Fibroblast of skin of left quadriceps (primary cell): ENCODE measurements at places on chromosomes 6 and 20.

DNA sequence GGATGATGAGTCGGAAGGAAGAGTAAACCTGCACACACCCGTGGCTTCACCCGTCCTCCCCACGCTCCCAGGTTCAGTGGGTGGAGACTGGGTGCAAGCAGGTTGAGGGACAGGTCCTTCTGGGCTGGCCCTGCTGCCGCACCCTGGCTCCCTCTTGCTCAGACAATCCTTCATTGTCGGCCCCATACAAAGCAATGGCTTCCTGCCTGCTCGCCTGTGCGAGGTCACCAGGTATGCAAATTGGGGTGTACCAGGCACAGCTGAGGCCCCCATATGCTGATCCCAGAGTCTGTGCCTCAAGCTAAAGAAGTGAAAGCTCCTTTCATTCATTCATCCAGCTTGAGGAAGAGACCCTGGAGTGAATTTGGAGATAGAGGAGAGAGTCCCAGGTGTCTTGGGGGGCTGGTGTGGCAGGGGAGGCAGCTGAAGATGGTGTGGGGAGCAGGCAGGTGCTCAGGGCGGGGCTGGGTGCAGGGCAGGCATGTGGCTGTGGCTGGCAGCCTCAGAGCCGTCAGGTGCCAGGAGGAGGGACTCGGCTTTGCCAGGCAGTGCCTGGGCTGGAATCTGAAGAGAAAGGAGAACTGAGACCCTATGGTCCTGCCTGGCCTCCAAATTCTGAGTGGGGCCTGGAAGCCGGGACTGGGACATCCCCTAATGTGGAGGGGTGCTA, 4.7 kb downstream of the SLCO4A1 start:
- DNase-seq = no peak

DNA sequence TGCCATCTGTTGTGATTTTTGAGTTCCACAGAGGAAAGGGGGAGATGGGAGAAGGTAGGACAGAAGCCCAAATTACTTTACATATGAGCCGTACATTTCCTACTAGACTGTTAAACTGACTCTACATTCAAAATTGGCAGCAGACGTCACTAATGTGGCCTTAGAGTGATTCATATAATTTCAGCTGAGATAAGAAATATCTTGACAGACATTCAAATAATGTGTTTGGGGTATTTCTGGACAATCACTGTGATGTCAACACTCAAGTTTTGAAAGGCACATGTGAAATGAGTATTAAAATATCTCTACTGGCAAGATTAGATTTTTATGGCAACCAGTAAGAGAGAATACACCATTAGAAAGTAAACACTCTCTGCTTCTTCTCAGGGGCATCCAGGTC, 104.0 kb downstream of the MTFR2 start:
- no peak for DNase-seq

GRCh38 chr20:25544734-25545133, 40.6 kb downstream of the NINL start:
- DNase-seq = no peak

- DNase-seq = no peak
Measured at GRCh38 chr6:168097221-168097620, 18.2 kb upstream of the FRMD1 start.

DNA sequence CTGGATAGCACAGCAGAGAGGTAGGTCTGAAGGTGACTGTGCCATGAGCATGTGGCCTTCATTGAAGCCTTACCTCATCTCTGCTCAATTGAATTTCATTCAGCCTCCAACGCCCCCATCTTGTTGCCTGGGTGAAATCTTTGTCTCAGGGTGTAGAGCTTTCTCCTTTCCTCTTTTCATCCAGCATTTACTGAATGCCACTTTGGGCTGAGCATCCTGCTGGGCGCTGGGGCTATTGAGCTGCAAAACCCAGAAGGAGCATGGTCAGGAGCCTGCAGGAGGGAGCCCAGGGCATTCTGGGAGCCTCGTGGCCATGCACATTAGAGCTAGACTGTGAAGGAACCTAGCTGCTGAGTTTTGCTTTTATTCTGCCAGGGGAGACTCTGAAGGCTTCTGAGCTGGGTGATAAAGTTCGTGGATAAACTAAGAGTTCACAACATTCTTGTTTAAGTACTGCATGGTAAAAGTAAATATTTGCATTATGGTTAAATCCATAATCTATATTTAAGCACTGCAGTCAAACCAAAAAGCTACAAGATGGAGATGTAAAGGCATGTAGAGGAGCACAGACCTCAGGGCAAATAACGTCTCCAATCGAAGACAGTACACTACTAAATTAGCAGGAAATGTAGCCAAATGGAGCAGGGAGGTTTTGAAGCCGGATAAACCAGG, 13.2 kb upstream of the ASXL1 start:
- DNase-seq = no peak

GRCh38 chr6:10847684-10848083, 9.3 kb upstream of the MAK start:
- DNase-seq = no peak

DNA sequence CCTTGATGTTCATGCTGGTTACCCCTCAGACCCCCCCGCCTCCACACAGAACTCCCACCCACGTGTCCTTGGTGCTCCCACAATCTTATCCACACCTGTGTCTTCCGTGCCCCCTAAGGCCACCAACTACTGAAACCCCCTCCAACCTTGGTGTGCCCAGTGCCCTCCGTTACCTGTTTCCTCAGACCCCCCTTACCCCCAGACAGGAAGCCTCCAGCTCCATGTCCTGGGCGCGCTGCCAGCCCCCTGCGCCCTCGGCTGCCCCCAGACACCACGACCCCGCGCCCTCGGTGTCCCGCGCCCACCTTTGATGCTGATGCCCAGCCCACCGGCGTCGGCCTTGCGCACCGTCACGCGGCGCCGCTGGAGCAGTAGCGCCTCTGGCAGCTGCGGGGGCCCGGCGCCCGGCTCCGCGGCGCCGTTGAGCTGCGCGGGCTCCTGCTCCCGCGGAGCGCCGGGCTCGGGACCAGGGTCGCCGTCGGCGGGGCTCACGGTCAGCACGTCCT, 504 bp downstream of the SNTA1 start:
- no peak for DNase-seq

DNA sequence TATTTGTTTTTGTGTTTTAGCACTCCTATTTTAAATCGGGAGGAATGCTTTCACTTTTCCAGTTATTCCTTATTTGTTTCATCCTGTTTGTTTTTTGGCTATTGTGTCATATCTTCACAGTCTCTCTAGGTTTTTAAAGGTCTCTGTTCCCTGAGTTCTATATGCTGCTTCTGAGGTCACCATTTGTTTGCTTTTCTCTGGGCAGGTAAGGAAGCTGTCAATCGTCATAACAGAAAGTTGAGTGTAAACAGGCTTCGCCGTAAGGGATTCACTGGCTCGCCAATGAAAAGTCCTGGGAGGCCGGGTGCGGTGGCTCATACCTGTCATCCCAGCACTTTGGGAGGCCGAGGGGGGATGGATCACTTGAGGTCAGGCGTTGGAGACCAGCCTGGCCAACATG, 48.7 kb upstream of the RPS6KA2 start:
- no peak for DNase-seq

DNA sequence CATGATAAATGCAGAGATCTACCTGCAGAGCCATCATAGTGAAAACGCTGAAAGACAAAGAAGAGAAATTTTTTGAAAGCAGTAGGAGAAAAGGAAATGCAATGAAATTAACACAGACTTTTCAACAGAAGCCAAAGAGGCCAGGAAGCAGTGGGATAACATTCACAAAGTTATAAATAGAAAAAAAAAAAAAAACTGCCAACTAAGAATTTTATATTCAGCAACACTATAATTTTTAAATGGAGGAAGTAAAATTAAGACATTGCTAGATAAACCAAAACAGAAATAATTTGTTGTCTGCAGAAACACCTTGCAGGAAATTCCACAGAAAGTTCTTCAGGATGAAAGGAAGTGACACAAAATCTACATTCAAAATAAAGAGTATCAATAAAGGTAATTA, 591.5 kb upstream of the ID4 start:
- no peak for DNase-seq

DNA sequence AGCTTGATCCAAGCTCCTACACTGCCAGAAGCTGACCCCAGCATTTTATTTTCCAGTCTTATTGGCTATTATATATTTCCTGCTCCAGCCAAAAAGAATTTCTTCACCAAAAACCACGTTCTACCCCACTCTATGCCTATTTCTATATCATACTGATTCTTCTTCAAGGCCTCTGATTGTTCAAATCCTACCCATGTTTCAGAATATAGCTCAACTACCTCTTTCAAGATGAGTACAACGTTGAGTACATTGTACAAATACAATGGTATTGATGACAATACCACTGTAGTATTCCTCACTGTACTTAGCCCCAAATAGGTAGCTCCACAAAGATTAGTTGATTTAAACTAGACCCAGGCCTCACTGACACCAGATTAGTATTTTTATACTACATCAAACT, 31.0 kb downstream of the ASCC3 start:
- no peak for DNase-seq

GRCh38 chr6:71444222-71444621, 155.6 kb downstream of the OGFRL1 start:
- no peak for DNase-seq
